ENCODE measurements at places on chromosomes 7 and 10.

DNA sequence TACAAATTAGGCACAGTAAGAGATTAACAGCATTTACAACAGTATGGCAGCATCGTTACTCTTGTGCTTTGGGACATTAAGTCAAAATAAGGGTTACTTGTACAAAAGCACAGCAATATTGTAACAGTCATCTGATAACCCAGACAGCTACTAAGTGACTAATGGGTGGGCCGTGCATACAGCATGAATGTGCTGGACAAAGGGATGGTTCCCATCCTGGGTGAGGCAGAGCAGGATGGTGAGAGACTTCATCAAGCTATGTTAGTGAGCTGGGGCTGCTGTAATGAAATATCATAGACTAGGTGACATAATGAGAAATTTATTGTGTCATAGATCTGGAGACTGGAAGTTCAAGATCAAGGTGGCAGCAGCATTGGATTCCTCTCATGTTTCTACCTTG is 25.4 kb downstream of the EDRF1 start:
- DNase-seq, result no peak

- no peak for DNase-seq
Observed at GRCh38 chr10:101609481-101609880, 21.4 kb downstream of the DPCD start.

DNA sequence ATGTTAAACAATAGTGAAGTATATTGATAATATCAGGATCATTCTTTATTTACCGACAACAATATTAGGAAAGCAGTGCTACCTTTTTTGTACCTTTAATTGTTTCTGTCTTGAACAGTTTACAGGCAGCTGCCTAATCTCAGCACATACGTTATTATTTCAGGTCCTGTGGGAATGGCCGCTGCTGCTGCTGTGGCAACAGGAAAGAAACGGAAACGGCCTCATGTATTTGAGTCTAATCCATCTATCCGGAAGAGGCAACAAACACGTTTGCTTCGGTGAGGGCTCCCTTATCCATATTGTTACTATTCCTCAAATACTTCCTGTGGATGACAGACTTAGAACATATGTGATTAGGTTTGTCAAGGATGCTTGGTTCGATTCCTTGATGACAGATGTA is 59.7 kb downstream of the NRF1 start:
- DNase-seq, result no peak

DNA sequence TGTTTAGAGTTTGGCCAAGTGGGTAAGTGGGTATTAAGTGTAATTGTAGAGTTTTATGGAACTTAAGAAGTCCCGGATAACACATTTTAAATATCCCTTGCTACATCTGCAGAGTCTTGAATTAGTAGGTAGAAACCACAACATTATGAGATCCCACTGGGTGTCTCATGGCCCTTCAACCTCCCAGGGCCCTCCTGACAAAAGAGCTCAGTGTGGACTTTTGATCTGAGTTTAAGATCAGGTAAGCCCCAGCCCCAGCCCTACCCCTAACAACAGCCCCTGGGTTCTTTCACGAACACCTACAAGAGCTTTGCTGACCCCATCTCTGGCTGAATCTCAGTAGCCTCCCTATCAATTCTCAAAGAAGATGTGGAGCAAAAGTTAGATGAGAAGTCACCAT is 65.4 kb upstream of the STK17A start:
- DNase-seq, result no peak

- DNase-seq, result no peak
Observed at GRCh38 chr7:48424731-48425130, 253.5 kb downstream of the ABCA13 start.

DNA sequence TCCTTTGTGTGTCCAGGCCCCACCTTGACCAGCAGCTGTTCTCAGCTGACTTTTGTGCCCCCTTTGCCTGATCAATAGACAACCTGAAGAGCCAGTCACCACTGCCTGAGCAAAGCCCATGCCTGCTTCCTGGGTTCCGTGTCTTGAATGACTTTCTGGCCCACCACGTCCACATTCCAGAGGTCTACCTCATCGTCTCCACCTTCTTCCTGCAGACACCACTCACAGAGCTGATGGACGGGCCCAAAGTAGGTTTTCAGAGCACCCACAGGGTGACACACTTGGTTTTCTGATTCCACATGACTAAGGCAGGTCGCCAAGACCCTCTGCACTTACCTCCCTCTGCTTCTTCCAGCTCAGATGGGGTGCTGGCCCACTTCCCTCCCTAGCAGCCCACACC is 126.8 kb downstream of the WDFY4 start:
- no peak for DNase-seq

- DNase-seq, result no peak
Observed at GRCh38 chr7:29883462-29884398, 77.4 kb downstream of the WIPF3 start.

GRCh38 chr10:110357252-110357780 is 52.6 kb upstream of the SMNDC1 start:
- no peak for DNase-seq

DNA sequence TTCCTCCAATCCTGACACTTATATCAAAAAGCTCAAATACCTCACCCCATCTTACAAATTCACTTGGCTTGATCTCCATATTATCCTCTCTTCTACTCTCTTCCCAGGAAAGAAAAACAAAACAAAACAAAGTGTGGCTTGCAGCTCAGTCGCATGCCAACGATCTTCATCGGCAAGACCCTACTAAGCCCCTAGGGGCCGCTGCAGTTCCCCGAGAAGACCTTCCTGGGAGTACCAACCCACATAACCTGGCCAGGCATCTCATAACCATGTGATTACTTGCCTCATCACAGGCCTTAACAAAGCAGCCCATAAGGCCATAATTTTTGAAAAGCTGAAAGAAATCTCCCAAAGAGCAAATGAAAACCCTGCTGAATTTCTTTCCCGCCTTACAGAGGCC is 103.7 kb downstream of the ZNF92 start:
- DNase-seq, result no peak

DNA sequence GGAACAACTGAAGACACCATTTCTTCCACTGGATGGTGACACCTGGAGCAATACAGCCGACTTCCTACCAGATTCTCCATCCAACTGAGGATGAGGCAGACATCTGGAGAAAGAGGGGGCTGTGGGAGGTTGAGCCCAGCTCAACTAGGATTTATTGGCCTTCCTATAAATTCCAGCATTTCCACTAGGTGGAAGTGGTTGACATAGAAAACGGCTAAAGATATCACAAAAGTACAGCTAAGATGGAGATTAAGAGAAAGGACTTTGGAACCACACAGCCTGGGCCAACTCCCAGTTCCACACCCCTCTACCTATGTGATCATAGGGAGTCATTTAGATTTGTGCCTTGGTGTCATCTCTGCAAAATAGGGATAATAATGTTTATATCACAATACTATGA is 61.3 kb upstream of the CAV2 start:
- DNase-seq, result no peak

- no peak for DNase-seq
Observed at GRCh38 chr7:108152198-108152597, 22.0 kb upstream of the LAMB4 start.

DNA sequence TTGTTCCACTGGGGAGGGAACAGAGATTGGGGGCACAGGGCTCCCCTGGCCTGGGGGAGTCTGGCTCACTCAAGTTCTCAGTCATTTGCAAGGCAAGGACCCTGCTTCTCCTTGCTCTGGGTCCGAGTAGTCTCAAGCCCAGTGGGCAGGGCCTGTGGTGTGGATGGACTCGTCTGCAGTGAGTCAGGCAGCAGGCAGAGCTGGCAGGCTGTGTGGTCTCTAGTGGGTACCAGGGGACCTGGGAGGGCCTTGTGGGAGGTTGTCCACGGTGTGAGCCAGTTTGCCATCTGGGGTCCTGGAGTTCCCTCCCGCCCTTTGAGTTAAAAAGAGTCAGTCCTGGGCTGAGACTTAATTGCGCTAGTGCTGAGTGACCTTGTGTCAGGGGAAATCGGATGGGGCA is 8.8 kb upstream of the SH2D4B start:
- DNase-seq, result no peak

GRCh38 chr10:22265839-22266537 is 48.2 kb upstream of the EBLN1 start:
- DNase-seq, result no peak

DNA sequence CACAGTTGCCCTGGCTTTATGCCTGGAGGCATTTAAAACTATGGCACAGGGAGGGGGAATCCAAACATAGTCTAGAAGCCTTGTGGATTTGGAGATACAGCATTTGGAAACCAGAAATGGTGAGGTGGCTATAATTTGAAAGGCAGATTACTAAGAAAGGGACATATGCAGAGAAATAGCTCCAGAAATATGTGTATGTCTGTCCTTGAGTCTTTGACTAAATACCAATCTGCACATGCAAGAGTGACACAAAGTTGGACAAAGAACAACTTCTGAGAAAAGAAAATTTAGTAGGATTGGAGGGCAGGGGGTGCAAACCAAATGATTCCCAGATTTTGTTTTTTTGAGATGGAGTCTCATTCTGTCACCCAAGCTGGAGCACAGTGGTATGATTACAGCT is 229.6 kb downstream of the TMEM26 start:
- DNase-seq, result no peak

- no peak for DNase-seq
Observed at GRCh38 chr7:38594949-38595348, 36.2 kb downstream of the AMPH start.

GRCh38 chr7:25087855-25088254 is 37.2 kb downstream of the CYCS start:
- DNase-seq, result no peak

DNA sequence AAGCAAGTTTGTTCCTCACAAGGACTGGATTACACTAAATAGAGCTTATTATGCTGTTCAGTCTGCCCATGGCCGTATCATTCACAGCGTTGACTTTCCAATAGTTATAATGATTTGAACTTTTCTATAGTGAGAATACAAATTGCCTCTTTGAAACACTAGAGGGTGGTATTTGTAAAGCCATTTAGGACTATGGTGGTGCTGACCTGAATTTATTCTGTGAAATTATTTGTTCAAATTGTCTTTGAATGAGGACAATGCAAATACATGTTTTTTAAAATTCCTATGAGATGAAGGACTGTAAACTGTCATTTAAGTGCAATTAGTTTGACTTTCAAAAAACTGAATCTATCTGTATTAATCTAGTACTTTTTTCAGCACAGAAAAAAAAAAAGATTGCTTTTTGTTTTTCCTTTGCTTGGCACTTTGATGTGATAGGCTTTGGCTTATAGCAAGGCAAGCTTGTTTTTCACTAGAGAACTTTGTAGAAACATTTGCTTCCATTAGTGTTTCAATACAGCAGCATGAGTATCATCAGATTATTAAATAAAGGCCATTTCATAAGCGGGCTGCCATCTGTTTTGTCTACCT is 122.7 kb upstream of the TMEM229A start:
- DNase-seq, result peak; percentile 15

- no peak for DNase-seq
Observed at GRCh38 chr7:103093429-103093828, 18.5 kb downstream of the ARMC10 start.

- no peak for DNase-seq
Observed at GRCh38 chr10:49508249-49508648, 30.7 kb downstream of the ERCC6 start.

GRCh38 chr7:4242706-4243105 is 439.4 kb upstream of the FOXK1 start:
- no peak for DNase-seq

GRCh38 chr10:111989136-111989911 is 194.2 kb downstream of the GPAM start:
- DNase-seq, result no peak

DNA sequence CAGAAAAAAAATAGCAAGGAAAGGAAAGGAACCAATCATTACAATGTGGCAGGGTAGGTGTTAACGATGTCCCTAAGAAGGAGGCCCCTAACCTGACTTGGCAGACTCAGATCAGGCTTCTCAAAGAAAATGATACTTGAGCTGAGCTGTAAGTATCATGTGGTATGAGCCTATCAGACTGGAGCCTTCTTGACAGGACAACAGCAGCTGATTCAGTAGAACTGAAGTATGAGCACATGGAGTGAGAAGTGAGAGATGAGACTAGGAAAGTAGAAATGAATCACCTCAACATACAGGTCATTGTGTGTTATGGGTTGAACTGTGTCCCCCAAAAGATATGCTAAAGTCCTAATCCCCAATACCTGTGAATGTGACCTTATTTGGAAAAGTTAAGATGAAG is 66.3 kb downstream of the MTERF1 start:
- DNase-seq, result no peak

DNA sequence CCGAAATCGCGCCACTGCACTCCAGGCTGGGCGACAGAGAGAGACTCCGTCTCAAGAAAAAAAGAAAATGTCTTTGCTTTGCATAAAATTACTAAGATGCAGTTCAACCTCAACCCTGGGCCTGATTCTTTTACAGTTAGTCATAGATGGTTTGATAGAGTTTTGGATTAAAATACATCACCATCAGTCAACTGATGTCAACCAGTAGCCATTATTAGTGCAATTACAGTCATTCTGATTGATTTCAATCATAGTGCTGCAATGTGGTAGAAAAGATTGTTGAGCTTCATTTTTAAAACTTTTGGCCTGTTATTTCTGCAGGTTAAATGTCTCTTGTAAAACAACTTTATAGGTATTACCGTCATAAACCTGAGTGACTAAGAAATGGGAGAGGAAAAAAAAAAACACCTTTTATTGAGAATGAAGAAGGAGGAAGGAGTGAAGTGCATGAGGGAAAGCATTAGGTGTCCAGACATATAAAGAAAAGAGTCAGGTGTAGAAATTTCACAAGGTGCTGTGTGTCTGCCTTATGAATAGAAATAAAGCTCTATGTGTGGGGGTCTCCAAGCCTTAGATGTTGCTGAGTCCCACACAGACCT is 150.6 kb downstream of the TRIL start:
- no peak for DNase-seq

DNA sequence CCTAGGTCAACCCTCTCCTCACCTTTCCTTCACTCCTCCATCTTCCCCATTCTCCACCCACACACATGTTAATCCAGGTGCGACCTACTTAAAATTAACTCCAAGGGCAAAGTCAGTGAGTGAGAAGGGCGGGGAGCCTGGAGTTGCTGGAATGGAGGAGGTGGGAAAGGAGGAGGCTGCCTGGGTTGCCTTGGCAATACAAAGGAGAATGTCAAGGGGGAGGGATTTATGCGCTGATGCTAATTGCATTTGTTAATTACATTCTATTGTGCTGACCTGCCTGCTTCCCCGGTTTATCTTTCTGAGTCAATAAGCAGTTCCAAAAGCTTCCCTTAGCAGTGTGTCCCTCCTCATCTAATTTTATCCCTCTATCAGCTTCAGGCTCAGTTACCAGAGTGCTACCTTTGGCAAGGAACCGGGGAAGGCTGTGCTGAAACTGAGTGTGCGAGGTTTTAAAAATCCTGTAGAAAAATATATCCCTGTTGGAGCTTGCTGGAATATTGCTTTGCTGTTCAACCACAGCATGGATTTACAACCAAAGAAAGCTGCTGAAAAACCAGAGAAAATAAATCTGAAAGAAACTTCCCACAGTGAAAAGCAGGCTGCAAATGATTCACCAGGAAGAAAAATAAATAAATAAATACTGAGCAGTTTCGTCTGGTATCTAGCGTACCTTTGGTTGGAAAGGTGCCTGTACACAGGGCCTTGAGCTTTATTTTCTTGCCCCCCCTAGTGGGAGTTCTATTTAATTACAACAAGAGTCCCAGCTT is 113.2 kb upstream of the DGKB start:
- peak; percentile 77 for DNase-seq

Data from NCI-H187 (cell line).